ENCODE measurements at places on chromosomes 4 and X.
A peak's percentile ranks its signal among the peaks of the same experiment; 100 is the strongest.

DNA sequence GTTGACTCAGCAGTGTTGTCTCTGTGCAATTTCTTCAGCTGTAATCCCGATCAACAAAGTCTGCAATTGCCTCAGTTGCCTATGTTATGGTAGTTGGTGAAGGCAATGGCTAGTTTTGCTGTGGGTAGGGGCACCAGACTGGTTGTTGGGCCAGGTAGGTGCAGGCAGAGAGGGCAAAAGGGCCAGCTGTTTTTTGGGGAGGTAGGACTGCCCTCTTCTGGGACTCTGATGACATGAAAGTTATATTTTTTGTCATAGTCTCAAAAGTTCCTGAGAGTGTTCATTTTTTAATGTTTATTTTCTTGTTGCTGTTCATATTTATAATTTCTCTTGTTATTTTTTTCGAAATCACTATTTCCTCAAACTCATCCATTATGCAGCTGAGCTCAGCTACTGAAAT, 25.1 kb downstream of the DCAF12L2 start:
- DNase-seq: no peak

DNA sequence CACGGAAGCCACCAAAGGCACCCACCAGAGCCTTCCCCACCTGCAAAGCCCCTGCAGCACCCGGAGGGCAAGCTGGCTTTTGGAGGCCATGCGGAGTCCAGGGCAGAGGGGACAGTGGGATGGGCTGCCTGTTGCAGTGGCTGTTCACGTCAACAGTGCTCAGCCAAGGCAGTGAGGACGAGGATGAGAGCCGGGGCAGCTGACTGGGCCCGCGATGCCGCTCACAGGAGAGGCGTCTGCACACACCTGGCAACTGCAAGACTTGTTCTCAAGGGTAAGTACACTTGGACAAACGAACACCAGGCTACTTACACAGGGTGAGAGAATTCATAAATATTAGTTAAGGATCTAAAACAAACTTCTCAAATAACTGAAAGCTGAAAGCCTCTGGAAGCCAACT, 19.6 kb downstream of the FGFR3 start:
- DNase-seq: no peak

DNA sequence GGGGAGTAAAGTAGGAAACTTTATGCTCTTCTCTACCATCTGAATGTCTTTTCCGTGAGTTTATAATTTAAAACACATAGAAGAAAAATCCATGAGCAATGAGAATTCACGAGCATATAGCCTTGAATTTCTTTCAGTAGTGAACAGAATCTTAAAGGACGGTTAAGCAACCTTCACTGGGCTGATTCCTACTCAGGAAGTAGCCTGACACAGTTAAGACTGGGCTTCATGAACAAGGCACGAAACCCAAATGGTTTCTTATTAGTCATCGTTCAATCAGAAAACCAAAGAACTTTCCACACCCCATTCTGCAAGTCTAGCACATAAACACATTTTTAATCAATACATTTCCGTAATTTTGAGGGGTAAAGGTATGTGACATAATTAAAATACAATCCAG, 95.8 kb downstream of the SH3KBP1 start:
- DNase-seq: peak; percentile 56

DNA sequence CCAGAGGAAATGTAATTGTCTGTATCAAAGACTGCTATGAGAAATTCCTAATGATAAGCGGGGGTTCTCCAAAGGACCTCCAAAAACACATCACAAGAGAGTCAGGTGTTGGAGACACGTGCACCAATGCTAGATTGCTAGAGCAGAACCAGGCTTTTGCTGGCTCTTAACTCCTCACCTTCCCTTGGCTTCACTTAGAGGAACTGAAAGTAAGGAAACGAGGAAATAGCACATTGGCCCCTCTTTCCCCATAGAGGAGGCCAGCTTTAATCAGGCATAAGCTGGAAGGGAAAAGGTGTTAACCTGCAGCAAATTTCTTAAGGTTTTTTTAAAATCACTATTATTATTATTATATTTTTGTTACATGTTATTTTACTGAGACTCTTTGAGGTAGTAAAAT, 13.6 kb downstream of the OTC start:
- no peak for DNase-seq

DNA sequence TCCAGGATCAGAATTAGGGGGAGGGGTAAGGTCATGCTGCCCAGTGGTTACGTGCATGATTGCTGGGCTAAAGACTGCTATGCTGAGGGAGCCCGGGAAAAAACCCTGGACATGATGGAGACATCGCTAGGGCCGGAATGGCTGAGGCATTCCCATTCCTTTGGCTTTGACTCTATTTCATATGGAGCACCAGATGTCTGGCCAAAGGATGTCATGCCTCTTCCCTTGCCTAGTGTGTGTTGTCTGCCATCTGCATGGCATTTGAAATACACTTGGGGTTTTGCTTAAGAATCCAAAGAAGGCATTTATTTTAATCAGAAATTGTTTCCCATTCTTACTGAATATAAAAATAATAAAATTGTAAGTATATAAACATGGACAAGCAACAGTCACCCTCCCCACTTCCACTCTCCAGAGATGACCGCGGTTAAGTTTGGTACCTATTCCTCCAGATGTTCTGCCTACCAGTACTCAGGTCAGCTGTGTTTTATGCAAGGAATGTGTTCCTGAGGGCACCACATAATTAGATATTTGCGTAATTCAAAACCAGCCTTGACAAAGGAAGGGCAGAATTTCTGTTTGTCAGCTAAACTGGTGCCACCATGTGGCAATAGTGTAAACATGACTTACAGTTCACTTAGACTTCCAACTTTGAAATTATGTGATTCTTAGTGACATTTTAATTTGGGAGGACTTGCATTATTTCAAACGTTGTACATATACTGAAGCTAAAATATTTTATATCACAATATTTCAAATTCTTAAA, 105.9 kb downstream of the CT47B1 start:
- DNase-seq: peak; percentile 16

GRCh38 chr4:115454228-115454627, 340.8 kb upstream of the NDST4 start:
- no peak for DNase-seq

DNA sequence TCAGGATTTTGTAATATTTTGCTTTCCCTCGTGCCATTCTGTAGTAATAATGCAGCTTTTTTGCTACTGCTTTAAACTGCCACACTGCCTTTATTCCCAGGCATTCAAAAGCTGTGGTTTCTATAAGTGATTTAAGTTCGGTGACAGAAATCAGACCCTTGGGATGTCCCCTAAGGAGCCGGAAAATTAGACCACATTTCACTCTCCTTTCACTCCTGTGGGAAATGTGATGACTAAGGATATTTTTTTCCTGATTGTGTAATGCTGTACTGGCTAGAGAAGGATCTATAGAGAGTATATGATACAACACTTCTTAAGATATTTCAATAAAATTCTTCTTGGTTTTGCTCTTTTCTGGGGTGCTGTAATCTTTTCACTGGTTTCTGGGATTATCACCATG, 24.4 kb downstream of the UGT2A3 start:
- no peak for DNase-seq
